Eye (tissue), 1 donor: ENCODE measurements at places on chromosomes 7 and 10.

DNA sequence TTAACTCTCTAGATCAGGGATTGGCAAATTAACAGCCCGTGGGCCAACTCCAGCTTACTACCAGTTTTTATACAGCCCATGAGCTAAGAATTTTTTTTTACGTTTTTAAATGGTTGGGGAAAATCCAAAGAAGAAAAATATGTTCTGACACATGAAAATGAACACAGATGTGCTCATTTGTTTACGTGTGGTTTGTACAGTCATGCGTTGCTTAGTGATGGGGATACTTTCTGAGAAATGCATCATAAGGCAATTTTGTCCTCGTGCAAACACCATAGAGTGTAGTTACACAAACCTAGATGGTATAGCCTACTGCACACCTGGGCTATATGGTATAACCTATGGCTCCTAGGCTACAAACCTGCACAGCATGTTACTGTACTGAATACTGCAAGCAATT lies 8.3 kb upstream of the SMKR1 start:
- peak; percentile 27 for DNase-seq

- DNase-seq = no peak
Observed at GRCh38 chr10:132606031-132606491, 68.5 kb downstream of the INPP5A start.

DNA sequence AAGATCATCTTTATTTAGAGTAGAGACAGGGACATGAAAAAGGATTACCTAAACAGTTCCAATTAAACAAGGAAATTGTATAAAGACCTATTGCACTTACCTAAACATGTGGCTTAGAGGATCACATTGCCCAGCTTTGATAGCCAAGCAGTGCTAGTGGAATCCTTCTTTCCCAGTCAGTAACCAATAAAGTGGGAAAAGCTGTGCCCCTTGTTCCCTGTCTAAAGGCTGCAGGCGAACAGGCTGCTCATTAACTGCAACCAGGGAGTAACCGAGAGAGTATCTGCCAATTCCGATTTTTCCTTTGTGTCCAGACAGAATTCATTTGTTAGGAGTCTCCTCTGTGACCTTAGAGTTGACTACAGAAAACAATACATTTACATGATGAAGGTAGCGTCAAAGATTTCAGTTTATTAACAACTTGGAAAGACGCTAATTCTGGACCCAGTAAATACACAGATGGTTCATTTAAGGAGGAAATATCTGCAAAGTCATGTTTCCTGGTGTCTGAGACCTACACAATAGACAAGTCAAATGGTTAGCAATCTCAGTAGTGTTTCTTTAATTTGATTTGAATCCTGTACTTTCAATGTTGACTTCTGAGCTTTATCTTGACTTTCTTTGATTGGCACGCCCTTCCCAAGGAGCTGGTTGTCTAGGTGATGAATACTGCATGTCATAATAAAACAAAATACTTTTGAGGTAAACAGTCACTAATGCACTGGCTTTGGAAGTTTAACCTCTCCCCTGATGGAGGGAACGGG lies 57.3 kb upstream of the MET start:
- peak; percentile 46 for DNase-seq

GRCh38 chr10:66838656-66839055 lies 87.2 kb upstream of the LRRTM3 start:
- no peak for DNase-seq

DNA sequence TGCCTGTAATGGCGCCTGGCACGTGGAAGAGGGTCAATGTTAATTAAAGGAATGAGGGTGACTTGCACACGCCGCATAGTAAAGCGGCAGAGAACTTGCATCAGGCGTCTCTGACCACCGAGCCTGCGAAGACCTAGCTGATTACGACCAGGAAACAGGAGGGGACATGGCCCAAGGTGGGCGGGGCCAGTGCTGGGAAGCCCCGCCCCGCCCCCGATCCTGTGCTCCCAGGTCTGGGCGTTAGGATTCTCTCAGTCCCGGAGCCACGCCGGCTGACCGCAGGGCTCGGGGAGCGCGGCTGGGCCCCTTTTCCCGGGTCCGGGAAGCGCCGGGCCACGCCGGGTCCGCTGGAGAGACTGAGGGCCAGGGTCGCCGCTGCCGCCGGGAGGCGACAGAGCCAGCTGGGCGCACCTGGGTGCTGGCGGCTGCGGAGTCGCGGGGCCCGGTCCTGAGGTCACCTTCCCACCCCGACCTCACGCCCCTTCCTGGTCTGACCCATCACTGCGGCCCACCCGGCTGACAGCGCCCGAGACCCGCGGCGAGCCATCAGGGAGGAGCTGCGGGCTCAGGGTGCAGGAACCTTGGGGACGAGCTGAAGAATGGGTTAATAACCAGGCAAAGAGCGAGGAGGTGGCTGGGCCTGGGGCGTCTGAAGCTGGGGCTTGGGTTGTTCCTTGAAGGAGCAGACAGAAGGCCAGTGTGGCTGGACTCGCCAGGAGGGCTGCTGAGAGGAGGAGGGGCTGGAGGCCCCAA lies 23.0 kb upstream of the GRID1 start:
- peak; percentile 78 for DNase-seq

GRCh38 chr10:34615770-34616169 lies 199.3 kb downstream of the PARD3 start:
- no peak for DNase-seq
